ENCODE measurements at places on chromosomes 11 and 22. TPM values are rescaled to one million over a fixed set of nuclear protein-coding genes. Genes with fewer than 3 reads are reported as not detected.

GRCh38 chr11:60854140-60854846, 1.5 kb downstream of the PTGDR2 start:
- DNase-seq: no peak

DNA sequence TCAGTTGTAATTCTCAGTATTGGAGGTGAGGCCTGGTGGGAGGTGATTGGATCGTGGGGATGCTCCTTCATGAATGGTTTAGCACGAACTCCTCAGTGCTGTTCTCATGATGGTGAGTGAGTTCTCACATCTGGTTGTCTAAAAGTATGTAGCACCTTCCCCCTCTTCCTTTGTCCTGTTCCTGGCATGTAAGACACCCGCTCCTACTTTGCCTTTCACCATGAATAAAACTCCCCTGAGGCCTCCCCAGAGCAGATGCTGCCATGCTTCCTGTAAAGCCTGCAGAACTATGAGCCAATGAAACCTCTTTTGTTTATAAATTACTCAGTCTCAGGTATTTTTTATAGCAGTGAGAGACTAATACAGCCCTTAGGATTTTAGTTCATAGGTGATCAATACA, 191.5 kb downstream of the MAML2 start:
- no peak for DNase-seq

The MPZL2 gene
- total RNA-seq: 0.69 TPM

The CEP126 gene
- total RNA-seq: 2.6 TPM

DNA sequence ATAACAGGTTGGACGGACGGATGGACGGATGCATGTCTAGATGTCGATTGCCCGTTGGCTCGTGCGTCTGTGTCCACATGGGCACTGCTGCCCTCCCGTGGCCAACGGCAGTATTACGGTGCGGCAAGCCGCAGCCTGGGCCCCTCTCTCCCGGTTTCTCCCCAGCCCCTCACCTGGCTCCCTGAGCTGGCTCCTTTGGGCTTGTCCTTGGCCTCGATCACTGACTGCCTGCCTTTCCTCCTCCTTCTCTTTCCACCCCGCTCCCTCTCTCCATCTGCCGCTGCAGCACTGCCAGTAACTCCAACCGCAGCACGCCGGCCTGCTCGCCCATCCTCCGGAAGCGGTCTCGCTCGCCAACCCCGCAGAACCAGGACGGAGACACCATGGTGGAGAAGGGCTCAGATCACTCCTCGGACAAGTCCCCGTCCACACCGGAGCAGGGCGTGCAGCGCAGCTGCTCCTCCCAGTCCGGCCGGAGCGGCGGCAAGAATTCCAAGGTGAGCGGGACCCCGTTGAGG, 77.3 kb downstream of the SCN3B start:
- DNase-seq: no peak

The SLC35E4 gene
- total RNA-seq: 4.8 TPM

- no peak for DNase-seq
Measured at GRCh38 chr11:106840947-106841346, 177.3 kb downstream of the GUCY1A2 start.

GRCh38 chr22:47000888-47001287, 238.4 kb downstream of the TBC1D22A start:
- no peak for DNase-seq

Data from naive thymus-derived CD4-positive, alpha-beta T cell (primary cell).